H4 (cell line): ENCODE measurements at places on chromosomes 12 and 14. TPM values are rescaled to one million over a fixed set of nuclear protein-coding genes. Genes with fewer than 3 reads are reported as not detected.

- no peak for DNase-seq
Observed at GRCh38 chr14:49982501-49982951, 89.6 kb downstream of the ARF6 start.

DNA sequence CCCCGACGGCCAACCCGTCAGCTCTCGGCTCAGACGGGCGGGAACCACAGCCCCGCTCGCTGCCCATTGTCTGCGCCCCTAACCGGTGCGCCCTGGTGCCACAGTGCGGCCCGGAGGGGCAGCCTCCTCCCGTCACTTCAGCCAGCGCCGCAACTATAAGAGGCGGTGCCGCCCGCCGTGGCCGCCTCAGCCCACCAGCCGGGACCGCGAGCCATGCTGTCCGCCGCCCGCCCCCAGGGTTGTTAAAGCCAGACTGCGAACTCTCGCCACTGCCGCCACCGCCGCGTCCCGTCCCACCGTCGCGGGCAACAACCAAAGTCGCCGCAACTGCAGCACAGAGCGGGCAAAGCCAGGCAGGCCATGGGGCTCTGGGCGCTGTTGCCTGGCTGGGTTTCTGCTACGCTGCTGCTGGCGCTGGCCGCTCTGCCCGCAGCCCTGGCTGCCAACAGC is at the start of gene WNT1:
TSS of gene WNT1 (plus strand) at position 32 of the 450 bp plus-strand sequence. CDS start at position 361, 329 bp downstream.
- DNase-seq = no peak

GZMB gene
- total RNA-seq = not detected in 2 replicates

DNA sequence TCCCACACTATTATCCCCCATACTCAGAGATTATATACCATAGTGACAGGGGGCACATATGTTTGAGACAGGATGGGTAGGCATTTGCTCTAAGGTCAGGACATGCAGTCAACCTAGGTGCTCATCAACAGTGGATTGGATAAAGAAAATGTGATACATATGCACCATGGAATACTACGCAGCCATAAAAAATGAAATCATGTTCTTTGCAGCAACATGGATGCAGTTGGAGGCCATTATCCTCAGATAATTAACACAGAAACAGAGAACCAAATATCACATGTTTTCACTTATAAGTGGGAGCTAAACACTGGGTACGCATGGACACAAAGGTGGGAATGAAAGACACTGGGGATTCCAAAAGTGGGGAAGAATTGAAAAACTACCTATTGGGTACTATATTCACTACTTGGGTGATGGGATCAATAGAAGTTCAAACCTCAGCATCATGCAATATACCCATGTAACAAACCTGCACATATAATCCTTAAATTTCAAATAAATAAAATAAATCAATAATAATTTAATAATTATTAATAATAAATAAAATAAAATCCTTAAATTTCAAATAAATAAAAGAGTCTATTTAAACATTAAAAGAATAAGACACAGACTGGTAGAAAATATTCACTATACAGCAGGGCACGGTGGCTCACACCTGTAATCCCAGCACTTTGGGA is 160.1 kb upstream of the CNOT2 start:
- no peak for DNase-seq

GRCh38 chr14:51877810-51878209 is 17.4 kb downstream of the GNG2 start:
- no peak for DNase-seq

GRCh38 chr14:24367514-24368211 is at the start of gene NFATC4:
NFATC4 (plus strand) TSS chr14:24368184; CDS start chr14:24368341, 157 bp downstream.
- peak; percentile 77 for DNase-seq

DNA sequence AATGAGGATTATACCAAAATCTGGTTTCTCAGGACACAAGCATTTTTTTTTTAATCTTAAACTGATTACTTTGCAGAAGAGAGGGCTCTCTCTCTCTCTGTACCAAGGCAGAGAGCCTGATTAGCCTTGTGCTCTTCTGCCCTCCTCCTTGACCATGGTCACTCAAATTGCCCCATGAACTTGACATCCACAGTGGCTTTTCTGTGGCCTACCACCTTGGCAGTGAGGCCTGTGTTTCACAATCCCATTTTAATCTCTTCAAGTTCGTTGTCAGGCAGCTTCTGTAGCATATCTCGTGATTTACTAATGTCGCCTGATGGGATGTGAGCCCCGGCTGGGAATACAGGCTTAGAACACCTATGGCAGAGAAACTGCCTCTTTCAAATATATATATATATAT is 30.7 kb upstream of the PWP1 start:
- no peak for DNase-seq

GRCh38 chr12:4584281-4584680 is 22.3 kb downstream of the DYRK4 start:
- no peak for DNase-seq

GRCh38 chr14:33847066-33847465 is 103.8 kb downstream of the EGLN3 start:
- DNase-seq = no peak

CLEC4D gene
- total RNA-seq = not detected in 2 replicates

DNA sequence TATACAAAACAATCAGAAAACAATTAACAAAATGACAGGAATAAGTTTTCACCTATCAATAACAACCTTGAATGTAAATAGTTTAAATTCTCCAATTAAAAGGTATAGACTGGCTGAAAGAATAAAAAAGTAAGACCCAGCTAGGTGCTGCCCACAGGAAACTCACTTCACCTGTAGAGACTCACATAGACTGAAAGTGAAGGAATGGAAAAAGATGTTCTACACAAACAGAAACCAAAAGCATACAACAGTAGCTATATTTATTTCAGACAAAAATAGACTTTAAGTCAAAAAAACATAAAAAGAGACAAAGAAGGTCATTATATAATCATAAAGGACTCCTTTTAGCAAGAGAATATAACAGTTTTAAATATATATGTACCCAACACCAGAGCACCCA is 152.4 kb upstream of the PWP1 start:
- no peak for DNase-seq

GRCh38 chr12:69534389-69534822 is 50.9 kb upstream of the CCT2 start:
- peak; percentile 96 for DNase-seq

GRCh38 chr12:115213538-115214016 is 529.6 kb upstream of the TBX3 start:
- DNase-seq = no peak

GRCh38 chr14:75675265-75675960 is 14.4 kb downstream of the TTLL5 start:
- DNase-seq = no peak

GRCh38 chr12:53427905-53428594 is 4.4 kb downstream of the AMHR2 start:
- DNase-seq = peak; percentile 45

GRCh38 chr12:115023279-115024265 is 339.6 kb upstream of the TBX3 start:
- no peak for DNase-seq

NEUROD4 gene
- not detected in 2 replicates for total RNA-seq

- no peak for DNase-seq
Observed at GRCh38 chr12:65740873-65741600, 83.2 kb upstream of the HMGA2 start.

KRT75 gene
- 0.12 TPM in 1 of 2 replicates, not detected in the other for total RNA-seq

GRCh38 chr14:92451245-92451644 is 62.3 kb upstream of the RIN3 start:
- DNase-seq = no peak

GRCh38 chr14:77457115-77457521 is 283 bp downstream of the VIPAS39 start:
- DNase-seq = no peak

DNA sequence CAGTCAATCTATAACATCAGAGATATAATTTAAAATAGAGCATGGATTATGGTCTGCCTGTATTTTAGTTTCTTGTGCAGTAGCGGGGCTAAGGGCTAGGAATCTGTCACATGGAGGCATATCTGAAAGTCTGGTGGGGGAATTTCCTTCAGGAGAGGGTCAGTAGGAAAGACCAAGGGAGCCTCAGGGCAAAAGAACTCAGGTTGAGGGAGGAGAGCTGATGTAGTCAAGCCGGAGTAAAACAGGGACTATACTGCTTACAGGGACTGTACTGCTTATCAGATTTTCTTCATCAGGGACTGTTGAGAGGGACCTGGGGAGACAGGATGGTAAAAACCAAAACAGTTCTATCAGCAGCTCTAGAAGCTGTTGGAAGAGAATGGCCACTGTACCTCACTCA is 82.0 kb upstream of the CPM start:
- no peak for DNase-seq

GRCh38 chr12:97837401-97837800 is 374.8 kb downstream of the RMST start:
- DNase-seq = peak; percentile 15

DNA sequence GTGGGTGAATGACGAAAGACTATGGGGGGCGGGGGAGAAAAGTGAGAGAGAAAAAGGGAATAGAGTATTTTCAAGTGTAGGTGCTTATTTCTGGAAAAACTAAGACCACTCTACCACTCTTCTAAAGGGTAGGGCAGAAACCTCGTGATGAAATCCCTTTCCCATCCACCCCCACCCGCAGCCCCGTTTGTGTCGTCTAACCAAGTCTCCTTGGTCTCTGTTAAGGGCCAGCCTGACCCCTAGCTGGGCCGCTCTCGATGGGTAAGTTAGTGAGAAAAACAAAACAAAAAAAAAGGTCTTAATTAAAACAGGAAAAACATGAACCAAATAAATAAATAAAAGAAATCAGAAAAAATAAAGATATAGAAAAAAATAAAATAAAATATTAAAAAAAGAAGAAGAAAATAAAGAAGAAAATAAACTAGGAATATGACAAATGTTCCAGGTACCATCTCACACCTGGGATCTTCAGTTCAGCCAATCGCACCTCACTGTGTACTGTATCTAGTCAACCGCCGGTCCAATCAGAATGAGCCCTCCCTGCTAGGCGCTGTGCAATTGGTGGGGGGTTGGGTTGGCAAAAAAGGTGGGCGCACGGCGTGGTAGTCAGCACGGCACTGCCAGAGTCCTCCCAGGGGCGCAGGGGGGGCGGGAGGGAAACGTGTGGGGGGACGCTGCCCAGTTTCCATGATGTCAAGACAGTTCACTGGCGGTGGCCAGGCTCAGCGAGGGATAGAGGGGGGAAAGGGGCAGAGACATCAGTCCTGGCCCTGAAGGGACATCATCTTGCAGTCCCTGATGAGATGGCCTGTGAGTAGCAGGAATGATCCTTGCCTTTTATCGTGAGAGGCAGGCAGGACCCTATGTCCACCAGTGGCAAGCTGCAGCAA is 9.8 kb upstream of the CDH24 start:
- no peak for DNase-seq

GRCh38 chr12:91133871-91134270 is 22.6 kb upstream of the LUM start:
- no peak for DNase-seq

CCDC77 gene
- 29.5 and 34.3 TPM in 2 replicates for total RNA-seq

RNASE7 gene
- not detected in 2 replicates for total RNA-seq

STON2 gene
- total RNA-seq = 6.3 and 6.9 TPM in 2 replicates

LUM gene
- 485 and 703 TPM in 2 replicates for total RNA-seq

DNA sequence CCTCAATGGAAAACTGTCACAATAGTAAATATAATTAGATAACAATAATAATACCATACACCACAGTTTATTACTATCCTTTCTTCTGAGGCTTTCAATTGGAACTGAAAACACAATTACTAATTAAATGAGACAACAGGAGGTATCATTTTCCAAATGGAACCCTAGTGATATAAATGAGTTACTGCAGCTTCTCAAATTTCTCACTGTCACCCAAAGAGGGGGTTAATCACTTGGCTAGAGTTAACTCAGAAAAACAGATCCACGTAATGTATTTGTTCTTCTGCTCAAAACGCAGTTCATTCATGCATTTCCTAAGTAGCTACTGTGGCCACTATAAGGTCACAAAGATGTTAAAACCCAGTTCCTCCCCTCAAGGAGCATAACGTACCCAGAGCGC is 120.9 kb upstream of the FOXN3 start:
- DNase-seq = no peak

DNA sequence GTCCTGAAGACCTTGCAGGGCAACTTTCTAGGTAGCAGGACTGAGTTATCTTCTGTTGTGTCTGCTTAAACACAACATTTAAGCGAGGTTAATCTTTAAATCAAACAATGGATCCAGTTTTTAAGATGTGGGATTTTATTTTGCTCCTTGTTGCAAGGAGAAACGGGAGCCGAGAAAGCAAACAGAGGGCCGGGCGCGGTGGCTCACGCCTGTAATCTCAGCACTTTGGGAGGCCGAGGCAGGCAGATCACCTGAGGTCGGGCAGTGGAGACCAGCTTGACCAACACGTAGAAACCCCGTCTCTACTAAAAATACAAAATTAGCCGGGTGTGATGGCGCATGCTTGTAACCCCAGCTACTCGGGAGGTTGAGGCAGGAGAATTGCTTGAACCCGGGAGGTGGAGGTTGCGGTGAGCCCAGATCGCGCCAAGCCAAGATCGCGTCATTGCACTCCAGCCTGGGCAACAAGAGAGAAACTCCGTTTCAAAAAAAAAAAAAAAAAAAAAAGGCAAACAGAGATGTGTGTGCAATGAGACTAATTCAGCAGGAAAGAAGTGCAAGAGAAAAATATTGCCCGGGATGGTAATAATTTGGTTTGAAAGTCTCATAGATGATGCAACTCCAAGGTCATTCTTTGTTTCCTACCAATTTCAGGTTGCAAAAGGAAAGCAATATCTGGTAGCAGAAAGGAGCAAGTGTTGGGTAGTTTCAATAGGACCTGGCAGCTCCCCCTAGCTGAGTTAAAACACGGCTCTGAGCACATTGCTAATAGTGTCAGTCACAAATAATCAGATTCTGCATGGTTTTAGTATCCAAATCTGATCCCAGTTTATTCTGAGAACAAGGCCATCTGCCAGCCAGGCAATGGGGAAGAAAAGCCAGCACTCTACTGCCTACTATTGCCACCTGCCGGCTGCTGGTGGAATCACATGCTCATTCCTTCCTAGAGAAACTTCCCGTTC is 141.4 kb downstream of the PPM1H start:
- peak; percentile 81 for DNase-seq

MYF6 gene
- not detected in 2 replicates for total RNA-seq

ARMH4 gene
- total RNA-seq = 0.90 and 1.7 TPM in 2 replicates

LRFN5 gene
- total RNA-seq = 0.29 TPM in 1 of 2 replicates, not detected in the other

GRCh38 chr12:98845957-98846356 is 200.9 kb downstream of the APAF1 start:
- DNase-seq = no peak

GRCh38 chr12:69324797-69325466 is 23.2 kb upstream of the LYZ start:
- DNase-seq = no peak

GRCh38 chr12:46223047-46223446 is 45.8 kb downstream of the SLC38A1 start:
- DNase-seq = no peak

DNA sequence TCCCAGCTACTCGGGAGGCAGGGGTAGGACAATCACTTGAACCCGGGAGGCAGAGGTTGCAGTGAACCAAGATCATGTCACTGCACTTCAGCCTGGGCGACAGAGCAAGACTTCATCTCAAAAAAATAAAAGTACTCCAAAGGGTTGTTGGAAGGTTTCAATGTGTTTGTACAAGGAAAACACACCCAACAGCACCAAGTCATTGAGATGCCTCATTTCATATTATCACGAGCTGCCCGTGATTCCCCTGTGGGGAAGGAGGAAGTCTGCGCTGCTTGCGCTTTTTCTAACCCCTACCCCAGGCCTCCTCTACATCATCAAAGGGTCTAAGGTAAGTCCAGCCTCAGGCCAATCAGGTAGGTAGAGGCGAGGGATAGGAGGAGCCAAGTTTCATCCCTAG is 73.6 kb downstream of the KDM2B start:
- no peak for DNase-seq
